ENCODE measurements at places on chromosomes 3 and 15.

- no peak for DNase-seq
These were observed 39.0 kb downstream of the CD86 start for GRCh38 chr3:122094125-122094524.

- peak; percentile 30 for DNase-seq
These were observed 36.8 kb upstream of the KLHL25 start for GRCh38 chr15:85831415-85832113.

- no peak for DNase-seq
These were observed 1.0 kb downstream of the UBE2E1 start for GRCh38 chr3:23806534-23807423.

GRCh38 chr15:40272485-40273056 is 10.3 kb downstream of the ANKRD63 start:
- DNase-seq = no peak

DNA sequence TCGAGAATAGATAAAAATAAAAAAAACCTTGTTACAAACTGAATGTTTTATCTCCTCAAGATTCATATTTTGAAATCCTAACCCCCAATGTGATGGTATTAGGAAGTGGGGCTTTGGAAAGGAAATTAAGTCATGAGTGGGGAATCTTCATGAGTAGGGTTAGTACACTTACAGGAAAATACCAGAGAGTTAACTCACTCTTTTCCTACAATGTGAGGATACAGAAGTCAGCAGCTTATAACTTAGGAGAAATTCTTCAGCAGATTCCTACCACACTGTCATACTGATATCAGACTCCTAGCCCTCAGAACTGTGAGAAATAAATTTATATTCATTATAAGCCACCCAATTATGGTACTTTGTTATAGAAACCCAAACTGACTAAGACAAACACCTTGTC is 453.1 kb downstream of the GBE1 start:
- no peak for DNase-seq

- no peak for DNase-seq
These were observed at the start of gene ARPP21 for GRCh38 chr3:35639254-35640186. ARPP21 (plus strand) TSS chr3:35639525; CDS start chr3:35681752, 42,227 bp downstream.

DNA sequence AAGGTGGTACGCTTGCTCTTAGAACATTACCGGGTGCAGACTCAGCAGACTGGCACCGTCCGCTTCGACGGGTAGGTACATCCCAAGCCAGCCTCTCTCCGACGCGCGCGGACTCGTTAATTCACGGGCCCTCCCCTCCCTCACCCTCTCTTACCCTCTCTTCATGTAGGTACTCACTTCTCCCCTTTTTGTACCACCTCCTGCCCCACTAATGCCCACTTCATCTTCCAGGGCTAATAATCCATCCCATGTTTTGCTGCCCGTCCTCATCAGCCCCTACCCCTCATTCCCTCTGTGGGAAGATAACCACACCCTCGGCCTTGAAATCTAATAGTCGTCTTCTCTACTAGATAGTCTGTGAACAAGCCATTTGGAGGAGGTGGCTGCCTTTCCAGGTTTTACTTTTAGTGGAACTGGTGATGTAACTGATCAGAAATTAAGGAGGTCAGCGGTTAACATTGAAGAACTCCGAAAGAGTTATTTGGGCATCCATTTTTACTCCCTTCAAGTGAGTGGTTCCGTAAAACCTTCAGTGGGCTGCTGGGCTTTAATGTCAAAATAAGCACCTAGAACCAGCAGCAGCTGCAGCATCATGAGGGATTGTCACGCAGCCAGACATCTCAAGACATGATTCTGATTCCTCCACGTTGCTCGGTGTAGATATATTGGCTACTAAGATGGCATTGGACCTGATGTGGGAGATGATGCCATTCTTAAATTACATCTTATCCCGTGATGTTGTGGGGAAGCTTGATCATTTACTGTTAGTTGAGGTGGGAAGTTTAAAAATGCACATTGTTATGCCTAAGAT is 1.3 kb downstream of the FEM1B start:
- no peak for DNase-seq

DNA sequence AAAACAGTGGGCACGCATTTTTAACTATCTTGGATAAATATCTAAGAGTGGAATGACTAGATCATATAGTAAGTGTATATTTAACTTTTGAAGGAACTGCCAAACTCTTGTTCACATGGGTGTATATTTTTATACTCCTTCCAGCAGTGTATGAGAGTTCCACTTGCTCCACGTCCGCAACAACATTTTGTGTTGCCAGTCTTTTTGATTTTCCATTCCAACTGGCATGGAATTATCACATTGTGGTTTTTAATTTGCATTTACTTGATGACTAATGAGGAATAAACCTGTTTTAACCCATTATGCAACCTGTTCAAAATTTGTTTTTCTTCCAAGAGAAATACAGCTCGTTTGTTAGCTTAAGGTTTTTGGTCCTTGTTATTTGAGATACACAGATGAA is 51.6 kb downstream of the ZNF621 start:
- no peak for DNase-seq

- no peak for DNase-seq
These were observed 125.6 kb downstream of the PLCH1 start for GRCh38 chr3:155619118-155619915.

DNA sequence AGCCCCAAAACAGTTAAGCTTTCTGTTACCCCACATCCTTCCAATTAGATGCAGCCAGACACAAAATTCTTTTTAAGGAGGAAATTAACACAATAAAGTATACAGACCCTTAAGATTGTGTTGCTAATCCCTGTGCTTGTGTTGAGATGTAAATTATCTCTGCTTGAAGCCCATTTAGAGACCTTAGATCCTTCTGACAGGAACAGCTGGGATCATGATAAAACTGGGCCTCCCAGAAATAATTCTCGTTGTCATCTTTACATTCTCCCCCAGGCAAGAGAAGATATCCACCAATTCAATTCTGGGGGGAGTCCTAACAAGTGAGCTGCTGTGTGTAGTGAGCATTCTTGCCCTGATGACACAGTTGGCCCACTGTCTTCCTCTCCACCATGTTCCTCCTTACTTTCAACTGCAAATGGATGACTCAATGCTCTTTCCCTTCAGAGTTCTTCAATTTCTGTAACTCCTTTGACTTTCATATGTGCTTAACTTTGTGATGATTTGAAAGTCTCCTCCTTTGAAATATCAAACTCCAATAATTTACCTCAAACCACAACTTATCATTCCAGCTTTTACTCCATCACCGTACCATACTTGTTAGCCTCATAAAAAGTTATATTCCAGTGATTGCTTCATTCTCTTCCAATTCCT is 186.6 kb downstream of the RAP2B start:
- DNase-seq = no peak

- DNase-seq = no peak
These were observed 15.4 kb downstream of the TGM5 start for GRCh38 chr15:43251185-43251870.

GRCh38 chr15:70098461-70099166 is 897 bp upstream of the TLE3 start:
- no peak for DNase-seq

- no peak for DNase-seq
These were observed 81.8 kb downstream of the USP13 start for GRCh38 chr3:179734497-179735281.

- DNase-seq = peak; percentile 14
These were observed 133.4 kb downstream of the TPRA1 start for GRCh38 chr3:127457094-127457475.

GRCh38 chr3:159322322-159322939 is 520.6 kb downstream of the MFSD1 start:
- DNase-seq = peak; percentile 7

DNA sequence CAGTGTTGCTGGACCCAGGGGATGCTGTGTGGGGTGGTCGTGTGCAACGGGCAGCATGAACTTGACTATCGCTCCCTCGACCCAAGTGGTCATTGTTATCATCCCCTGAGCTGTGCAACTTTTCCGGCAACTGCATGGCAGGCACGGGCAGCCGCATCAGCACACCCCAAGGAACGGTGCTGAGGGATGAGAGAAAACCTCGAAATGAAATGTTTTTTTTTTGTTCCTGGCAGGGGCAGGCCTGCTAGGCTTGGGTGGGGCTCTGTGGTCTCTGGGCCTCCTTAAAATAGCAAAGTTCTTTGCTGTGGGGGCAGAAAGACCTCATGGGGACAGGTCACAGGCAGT is 51.4 kb downstream of the CORO2B start:
- DNase-seq = no peak

DNA sequence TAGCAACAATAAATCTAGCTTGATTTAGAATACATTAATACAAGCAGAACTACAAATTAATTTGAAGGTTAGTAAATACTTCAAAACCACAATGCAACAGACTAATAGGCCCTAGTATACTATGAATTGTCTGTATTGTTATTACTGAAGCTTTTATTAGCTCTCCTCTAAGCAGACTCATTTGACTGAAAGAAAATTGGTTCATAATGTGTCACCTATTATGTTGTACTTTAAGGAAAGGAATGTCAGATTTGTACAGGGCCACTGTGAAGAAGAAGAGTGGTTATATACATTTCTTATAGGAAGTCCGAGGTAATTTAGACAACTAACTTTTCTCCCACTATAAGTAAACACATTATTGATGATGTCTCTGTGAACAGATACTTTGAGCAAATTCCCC is 954.5 kb downstream of the ZPLD1 start:
- DNase-seq = no peak

DNA sequence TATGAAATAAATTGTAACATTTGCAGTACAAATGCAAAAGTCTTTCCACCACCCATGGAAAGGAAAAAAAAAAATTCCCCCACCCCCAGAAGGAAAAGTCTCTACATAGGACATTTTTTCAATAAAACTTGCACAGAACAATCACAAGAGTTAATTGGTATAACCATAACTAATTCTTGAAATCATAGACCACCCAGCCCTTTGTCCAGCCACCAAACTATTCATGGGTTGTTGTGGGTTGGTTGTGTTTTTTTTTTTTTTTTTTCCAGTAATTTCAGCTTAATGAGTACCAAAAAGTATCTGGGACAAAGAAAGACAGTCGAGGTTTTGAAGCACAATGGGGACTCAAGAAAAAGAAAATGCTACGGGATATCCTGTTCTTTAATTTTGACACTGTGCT is 355.0 kb upstream of the ROBO2 start:
- no peak for DNase-seq

- DNase-seq = no peak
These were observed 190.5 kb upstream of the NECTIN3 start for GRCh38 chr3:110881069-110881468.

DNA sequence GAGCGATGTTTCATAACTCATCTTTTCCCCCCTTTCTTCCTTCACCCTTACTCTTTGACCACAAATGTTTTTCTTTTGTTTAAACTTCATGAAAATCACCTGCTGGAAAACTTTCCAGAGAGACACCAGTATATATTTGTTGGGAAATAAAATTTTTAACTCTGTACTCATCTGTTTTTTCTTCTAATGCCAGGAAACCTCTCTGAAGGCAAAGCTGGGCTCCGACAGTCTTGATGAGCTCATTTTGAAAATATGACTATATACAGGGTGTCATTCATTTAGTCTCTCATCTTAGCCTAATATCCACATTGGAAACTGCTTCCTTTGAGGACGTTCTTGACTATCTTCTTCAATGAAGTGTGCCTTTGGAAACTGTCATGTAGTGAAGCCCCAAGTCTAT is 339.6 kb upstream of the ROBO2 start:
- DNase-seq = no peak

DNA sequence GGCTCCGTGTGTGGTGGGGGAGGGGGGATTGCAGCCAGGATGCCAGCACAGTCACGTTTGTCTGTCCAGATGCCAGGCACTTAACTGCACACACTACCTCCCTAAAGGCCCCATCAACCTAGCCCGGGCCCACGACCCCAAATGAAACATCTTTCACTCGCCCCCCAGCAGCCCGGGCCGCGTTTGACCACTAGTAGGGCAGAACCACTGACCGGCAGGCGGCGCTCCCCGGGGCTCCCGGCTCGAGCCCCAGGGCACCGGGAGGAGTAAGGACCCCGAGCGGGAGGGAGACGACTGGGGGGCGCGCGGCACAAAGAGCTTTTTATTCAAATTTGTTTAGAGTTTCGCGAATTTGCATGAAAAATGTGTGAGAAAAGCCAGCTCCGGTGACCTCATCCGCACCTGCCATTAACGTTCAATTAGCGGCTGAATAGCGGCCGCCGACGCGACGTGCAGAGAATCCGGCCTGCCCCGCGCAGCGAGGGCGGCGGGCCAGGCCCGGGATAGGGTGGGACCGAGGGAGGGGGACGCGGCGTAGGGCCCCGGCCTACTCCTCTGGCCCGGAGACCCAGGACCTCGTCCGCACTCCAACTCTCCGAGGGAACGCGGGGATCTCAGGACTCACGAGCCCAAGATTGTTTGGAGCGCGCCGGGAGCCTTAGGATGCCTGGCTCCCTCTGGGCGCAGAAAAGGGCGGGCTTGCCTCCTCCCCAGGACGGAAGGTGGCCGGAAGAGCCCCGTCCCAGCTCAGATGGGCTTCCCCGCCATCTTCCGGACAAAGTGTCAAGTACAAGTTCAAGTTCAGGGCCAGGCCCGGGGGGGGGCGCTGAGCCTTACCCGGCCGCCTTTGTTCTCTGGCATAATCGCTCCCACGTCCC is 64.9 kb upstream of the POLG start:
- no peak for DNase-seq

- no peak for DNase-seq
These were observed 394.1 kb upstream of the TBL1XR1 start for GRCh38 chr3:177591379-177591778.

DNA sequence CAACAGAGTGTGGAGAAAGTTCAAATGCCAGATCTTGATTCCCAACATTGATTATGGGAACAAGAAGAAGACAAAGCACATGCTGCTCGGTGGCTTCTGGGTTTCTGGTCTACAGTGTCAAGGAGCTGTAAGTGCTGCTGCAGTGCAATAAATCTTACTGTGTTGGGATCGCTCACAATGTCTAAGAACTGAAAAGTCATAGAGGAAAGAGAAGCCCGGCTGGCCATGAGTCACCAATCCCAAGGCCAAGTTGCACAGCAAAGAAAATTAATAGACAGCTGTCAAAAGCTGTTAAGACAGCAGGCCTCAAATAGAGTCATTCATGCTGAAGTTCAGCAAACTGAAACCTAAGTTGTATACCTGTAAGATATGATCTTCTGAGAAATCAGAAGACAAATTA is 33.2 kb upstream of the SPPL2A start:
- DNase-seq = no peak

GRCh38 chr3:152105446-152105845 is 163.3 kb upstream of the MBNL1 start:
- DNase-seq = no peak

- DNase-seq = no peak
These were observed 95.1 kb downstream of the NPTN start for GRCh38 chr15:73538123-73538522.

Data from stimulated activated CD4-positive, alpha-beta T cell treated with anti-CD3 and anti-CD28 coated beads, Interleukin-12 subunit alpha, Interleukin-12 subunit beta, amount 100 ng/mL, for 48 hours (primary cell).